ENCODE measurements at places on chromosomes 2 and 18. TPM values are rescaled to one million over a fixed set of nuclear protein-coding genes. Genes with fewer than 3 reads are reported as not detected.

Gene PPP1R1C
- 29.6 TPM for total RNA-seq

Gene CTAGE1
- 0.13 TPM for total RNA-seq

Gene DARS1
- total RNA-seq, result 52.9 TPM

Gene NDC80
- 0.57 TPM for total RNA-seq

Gene ERBB4
- 13.8 TPM for total RNA-seq

DNA sequence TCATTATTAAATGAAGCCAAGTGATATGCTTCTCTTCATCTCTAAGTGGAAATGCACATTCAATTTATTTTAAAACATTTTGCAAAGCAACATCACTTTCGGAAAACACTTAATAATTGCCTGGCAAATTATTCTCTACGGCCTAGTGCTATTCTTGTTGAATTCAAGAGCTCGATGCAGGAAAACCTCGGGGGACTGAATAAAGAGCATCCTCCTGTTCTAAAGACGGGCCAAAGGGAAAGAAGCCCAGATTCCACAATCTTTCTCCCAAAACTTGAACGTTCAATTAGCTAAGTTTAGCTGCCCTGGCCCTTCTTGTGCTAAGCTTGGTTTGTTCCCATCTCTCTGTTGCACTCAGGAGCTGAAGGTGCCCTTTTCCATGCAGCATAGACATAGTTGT, 23.2 kb upstream of the SEH1L start:
- no peak for DNase-seq

DNA sequence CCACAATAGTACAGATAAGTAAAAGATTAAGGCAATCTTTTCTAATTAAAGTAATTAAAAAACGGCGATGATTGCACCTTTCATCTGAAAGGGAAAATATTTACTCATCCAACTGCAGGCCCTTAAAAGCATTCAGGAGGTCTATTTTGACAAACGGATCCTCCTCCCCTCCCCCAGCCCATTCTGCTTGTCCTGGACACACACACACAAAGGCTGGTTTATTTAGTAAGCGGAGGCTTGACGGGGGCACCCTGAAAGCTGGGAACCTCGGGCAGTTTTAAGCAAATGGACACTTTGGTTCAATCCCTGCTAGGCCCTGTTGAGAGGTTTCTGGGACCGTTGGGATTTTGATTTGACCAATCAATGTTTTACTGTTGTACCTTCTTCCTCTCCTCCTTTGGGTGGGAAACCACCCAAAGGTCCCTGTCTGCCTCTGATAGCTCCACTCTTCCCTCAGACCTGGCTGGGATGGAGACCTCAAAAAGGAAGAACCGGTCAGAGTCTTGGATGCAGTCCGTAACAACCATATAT, 135.8 kb upstream of the HAAO start:
- DNase-seq, result no peak

DNA sequence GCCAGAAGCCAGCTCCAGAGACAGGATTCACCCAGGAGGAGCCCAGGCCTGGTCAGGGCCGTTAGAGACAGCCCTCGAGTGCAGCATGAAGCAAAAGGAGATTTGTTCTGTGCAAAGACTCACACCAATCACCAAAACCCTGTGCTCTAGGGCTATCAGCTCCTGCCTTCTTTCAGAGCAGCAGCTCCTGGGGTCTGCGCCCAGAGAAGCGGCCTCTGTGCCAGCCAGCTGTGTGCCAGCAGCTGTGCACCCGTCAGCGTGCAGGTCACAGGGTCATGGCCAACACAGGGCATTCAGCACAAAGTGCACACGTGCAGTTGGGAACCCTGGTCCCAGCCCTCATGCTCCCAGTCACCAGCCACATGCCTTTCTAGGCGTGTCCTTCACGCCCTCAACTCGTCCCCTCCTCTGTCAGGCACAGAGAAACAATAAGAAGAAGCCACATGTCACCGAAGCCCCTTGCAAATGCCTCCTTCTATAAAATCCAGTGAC, 49.3 kb downstream of the ZNF516 start:
- DNase-seq, result no peak

DNA sequence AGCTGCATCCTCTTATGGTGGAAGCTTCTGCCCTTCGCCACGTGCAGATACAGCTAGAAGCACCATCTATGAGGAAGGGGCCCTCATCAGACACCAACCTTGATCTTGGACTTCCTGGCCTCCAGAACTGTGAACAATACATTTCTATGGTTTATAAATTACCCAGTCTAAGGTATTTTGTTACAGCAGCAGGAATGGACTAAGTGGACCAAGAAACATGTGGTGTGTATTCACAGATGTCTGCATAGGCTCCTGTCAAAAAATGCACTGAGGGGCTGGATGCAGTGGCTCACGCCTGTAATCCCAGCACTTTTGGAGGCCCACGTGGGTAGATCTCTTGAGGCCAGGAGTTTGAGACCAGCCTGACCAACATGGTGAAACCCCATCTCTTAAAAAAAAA, 57.5 kb downstream of the STPG4 start:
- no peak for DNase-seq

DNA sequence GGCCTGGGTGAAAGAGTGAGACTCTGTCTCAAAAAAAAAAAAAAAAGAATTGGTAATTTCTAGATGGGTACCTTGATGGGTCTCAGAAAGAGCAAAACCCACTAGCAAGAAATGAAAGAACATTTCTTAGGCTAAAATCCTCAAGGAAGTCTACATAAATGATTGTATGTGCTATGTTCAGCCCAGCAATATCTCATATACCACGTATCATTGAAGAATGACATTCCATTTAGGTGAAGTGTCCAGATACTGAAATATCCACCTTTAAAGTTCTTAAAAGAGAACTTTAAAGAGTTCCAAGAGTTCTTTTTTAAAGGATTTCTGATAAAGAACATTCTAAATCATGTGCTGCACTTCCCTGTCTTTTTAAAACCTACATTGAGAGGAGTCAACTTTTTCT, 19.2 kb downstream of the NRP2 start:
- no peak for DNase-seq

- peak; percentile 87 for DNase-seq
Measured at GRCh38 chr2:96146153-96146880, 1.1 kb upstream of the DUSP2 start.

GRCh38 chr2:9830685-9831410, 12.4 kb upstream of the TAF1B start:
- DNase-seq, result no peak

DNA sequence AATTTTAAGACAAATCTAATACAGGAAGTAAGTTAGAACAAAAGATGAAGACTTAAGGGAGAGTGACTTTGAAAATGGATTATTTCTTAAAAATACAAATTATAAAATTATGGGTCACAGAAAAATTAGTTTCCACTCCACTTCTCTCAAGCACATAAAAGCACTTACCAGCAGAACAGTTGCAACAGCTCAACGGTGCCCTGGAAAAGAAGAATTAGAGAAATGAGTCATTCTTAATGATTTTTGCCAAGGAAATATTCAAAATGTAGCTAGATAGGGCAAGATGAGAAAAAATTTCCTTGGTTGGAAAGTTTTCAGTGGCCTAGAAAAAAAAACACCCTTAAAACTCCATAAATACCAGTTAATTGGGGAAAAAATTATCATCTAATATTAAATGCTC, 2185.6 kb upstream of the CELF4 start:
- no peak for DNase-seq

GRCh38 chr18:47883771-47884413, 46.6 kb downstream of the SMAD2 start:
- DNase-seq, result no peak

GRCh38 chr2:134657650-134658250, 61.0 kb downstream of the TMEM163 start:
- DNase-seq, result no peak

Measured in cardiac septum (tissue), 1 donor.